ENCODE measurements at places on chromosomes 16 and 17.
A peak's percentile ranks its signal among the peaks of the same experiment; 100 is the strongest.

DNA sequence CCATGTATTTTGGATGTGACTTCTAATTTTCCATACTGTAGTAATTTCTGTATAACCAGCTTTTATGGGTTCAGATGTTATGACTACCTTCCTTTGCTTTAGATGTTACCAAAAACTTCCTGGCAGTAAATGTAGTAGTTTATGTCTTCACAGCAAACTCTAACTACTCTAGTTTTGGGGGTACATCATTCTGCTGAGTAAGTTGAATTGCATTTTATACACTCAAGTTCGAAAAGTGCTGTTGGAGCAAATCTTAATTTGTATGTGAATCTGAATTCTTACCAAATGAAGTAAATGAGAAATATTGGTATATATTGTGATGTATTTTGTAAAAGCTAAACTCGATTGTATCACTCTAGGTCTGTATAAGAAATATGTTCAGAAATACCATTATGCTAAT lies 728.3 kb upstream of the CDH8 start:
- no peak for DNase-seq

- no peak for DNase-seq
Observed at GRCh38 chr16:12347365-12347764, 370.8 kb downstream of the SNX29 start.

- DNase-seq = no peak
Observed at GRCh38 chr17:32114536-32114935, 27.8 kb upstream of the RHOT1 start.

DNA sequence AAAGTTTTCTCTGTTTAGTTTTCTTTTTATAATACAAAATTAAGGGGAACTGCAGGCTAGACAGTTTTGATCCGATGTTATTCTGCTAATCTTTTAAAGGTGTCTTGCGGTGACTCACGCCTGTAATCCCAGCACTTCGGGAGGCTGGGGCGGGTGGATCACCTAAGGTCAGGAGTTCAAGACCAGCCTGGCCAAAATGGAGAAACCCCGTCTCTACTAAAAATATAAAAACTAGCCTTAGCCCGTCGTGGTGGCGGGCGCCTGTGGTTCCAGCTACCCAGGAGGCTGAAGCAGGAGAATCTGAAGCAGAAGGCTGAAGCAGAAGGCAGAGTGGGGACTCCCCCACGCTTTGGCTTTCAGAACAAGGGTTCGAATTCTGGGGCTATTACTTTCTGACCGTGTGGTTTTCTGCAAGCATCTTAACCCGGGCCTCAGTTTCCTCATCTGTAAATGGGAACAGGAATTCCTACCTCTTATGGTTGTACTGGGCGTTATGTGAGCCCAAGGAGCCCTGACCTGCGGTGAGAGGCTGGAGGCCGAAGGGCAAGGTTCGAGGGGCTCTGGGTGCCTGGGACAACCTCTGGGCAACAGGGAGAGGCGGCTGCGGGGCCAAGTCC lies 1.2 kb upstream of the KATNB1 start:
- no peak for DNase-seq

DNA sequence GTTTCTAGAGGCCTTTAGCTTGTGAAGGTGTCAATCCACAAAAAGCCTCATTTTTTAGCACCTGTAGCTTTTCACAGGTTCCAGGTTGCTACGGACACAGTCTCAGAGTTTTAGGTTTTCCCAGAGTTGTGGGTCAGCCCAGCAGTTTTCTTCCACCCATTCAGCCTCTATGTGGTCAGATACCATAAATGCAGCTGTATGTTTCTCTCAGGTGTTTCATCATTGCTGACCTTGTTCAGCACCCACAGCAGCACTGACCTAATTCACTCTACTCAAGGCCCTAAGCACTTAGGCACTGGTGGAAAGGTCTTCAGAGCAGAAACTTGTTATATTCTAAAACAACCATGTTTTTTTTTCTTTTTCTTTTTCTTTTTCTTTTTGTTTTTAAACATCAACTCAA lies 15.0 kb upstream of the SPACA3 start:
- no peak for DNase-seq

DNA sequence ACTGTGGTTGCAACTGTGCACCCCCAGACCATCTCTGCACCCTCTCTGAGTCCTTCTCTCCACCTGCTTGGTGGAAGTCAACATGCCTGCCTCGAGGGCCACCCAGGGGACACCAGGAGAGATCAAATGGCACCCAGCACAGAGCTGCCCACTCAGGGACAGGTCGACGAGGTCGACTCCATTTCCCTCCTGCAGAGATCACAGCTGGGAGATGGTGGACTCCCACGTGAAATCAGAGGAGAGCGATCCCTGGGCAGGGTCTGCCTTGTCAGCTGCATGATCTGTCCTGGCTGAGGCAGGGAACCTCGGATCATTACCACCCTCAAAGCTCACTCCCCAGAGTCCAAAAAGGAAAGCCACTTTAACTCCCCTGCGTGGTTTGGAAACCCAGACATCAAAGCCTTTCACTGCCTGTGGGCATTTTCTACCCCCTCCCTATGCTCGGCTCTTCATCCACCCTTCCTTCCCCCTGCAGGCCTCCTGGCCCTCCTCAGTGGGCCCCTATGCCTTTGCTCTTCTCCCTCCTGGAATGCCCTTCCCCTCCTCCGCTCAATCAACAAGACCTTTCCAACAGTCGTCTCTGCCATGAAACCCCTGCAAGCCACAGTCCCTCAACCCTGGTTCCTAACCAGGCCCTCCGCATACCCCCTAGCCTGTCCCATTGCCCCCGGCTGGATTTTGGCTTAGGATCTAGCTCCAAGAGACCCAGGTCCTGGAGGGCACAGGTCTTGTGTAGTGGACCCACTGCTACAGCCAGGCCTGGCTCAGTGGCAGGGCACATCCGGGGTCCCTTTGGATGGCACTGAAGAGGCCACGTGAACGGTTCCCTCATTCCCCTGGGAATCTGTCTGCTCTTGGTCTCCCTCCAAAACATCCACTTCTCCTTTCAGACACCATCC lies 103.8 kb upstream of the RPL38 start:
- DNase-seq = no peak

GRCh38 chr17:63275318-63275970 lies 170.7 kb downstream of the CYB561 start:
- DNase-seq = no peak

- peak; percentile 52 for DNase-seq
Observed at GRCh38 chr17:45050481-45051059, 862 bp downstream of the DCAKD start.

- DNase-seq = peak; percentile 94
Observed at GRCh38 chr17:45431531-45432404, 902 bp downstream of the ARHGAP27 start.

- no peak for DNase-seq
Observed at GRCh38 chr16:80265624-80266306, 275.0 kb upstream of the DYNLRB2 start.

GRCh38 chr16:88377961-88378360 lies 4.8 kb upstream of the ZNF469 start:
- DNase-seq = no peak

DNA sequence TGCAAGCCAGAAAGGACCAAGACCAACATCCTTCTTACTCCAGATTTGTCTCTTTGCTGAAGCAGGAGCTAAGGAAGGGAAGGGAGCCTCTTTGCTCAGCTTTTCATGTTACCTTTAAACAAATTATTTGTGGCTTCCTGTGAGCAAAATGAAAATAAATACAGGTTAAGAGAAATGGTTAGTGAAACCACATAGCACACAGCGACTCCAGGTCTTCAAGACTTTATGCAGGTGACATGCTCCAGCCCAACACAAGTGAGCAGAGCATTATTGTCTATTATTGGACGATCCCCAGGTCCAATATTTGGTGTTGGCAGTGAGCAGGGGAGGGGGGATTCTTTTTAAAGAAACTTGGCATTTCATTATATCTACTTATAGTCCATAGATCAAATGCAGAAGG lies 53.3 kb downstream of the SALL1 start:
- no peak for DNase-seq

GRCh38 chr17:53627511-53627910 lies 195.2 kb upstream of the KIF2B start:
- DNase-seq = no peak

DNA sequence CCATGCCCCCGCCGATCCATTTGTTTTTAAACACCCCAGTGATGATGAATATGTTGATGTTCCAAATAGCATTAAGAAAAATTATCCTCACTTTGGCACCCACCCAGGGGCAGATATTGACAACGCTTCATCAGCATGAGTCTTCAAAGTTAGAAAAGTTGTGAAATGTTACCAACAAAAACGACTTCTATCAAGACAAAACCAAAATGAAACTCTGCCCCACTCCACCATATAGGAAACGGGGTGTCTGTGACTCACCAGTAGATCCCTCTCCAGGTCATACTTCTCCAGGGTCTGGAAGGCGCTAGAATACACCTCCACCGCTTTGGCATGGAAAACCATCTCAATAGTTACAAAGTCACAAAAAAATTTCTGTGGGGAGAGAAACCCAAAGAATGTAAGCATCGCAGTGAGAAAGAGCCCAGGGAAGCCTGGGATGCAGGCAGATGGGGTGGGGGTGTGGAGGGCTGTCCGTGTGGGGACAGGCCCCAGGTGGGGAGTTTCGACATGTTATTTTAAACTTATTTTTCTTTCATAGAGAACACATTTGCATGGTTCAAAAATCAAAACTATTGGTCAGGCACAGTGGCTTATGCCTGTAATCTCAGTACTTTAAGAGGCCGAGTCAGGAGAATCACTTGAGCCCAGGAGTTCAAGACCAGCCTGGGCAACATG lies 10.2 kb downstream of the CIBAR2 start:
- no peak for DNase-seq

GRCh38 chr17:42751628-42752027 lies 6.8 kb upstream of the EZH1 start:
- no peak for DNase-seq

GRCh38 chr17:69525920-69526841 lies 111.7 kb downstream of the MAP2K6 start:
- DNase-seq = peak; percentile 45

- DNase-seq = no peak
Observed at GRCh38 chr17:19364699-19365498, 2.4 kb upstream of the B9D1 start.

DNA sequence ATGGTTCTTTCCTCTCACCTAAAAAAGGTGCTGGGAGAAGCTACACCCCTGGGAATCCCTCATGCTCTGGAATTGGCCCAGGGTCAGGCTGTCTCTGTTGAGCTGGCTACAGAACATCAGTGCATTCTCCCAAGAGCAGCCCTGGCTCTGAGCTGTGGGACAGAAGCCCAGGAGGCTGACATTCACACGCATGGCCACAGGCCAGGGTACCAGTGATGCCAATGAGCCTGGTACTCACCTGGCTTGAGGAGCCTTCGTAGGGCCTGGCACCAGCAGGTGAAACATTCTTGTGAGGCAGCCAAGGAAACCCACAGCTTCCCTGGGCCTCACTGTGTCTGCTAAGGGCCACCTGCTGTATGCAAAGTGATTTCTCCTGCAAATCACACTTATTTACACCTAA lies 121.7 kb upstream of the CCL2 start:
- DNase-seq = no peak

- no peak for DNase-seq
Observed at GRCh38 chr16:30888856-30889499, 4.9 kb downstream of the BCL7C start.

GRCh38 chr17:42325026-42325425 lies 36.7 kb downstream of the STAT5A start:
- DNase-seq = no peak

- no peak for DNase-seq
Observed at GRCh38 chr17:10328971-10329923, 43.6 kb downstream of the MYH13 start.

DNA sequence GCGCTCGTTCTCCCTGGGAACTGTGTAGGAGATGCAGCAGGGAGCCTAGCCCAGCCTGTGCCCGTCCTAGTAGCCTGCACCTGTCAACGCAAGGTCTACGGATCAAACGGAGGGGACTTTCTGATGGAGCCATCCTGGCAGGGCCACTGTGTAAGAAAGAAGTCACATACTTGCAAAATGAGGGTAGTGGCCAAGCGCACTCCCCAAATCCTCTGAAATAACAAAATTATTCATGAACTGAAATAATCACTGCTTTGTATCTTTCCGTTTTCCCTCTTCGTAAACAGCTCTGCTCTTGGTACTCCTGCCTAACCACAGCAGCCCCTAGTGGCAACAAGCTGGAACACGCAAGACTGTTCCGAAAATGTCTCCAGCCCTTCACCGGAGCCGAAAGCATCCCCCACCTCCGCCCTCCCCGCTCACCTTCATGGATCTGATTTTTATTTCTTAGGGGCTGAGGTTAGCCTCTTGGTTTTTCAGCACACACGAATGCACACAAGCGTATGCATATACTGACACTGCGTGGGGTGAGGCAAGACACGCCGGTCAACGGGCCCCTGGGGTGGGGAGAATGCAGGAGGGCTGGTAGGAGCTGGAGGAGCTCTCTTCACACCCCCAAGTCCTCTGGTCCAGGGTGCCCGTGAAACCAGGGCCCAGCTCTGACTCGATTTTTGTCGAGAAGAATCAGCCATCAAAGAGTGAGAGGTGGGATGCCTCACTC lies 100.8 kb downstream of the ABCC12 start:
- DNase-seq = peak; percentile 70

- no peak for DNase-seq
Observed at GRCh38 chr16:24800586-24800985, 45.2 kb upstream of the SLC5A11 start.

DNA sequence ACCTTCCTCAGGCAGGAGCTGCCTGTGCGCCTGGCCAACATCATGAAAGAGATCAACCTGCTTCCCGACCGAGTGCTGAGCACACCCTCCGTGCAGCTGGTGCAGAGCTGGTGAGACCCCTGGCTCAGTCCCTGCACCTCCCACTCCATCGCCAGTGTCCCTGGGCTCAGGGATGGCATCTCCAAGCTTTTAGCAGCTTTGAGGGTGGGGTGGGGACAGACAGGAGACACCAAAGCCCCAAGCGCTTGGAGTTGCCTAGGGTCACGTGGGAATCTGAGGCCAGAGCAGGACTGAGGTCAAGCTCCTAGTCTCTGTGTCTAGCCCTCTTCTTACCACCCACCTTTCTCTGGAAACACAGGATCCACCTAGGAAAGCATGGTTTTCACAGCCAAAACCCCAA lies 2.3 kb downstream of the PDK2 start:
- no peak for DNase-seq

DNA sequence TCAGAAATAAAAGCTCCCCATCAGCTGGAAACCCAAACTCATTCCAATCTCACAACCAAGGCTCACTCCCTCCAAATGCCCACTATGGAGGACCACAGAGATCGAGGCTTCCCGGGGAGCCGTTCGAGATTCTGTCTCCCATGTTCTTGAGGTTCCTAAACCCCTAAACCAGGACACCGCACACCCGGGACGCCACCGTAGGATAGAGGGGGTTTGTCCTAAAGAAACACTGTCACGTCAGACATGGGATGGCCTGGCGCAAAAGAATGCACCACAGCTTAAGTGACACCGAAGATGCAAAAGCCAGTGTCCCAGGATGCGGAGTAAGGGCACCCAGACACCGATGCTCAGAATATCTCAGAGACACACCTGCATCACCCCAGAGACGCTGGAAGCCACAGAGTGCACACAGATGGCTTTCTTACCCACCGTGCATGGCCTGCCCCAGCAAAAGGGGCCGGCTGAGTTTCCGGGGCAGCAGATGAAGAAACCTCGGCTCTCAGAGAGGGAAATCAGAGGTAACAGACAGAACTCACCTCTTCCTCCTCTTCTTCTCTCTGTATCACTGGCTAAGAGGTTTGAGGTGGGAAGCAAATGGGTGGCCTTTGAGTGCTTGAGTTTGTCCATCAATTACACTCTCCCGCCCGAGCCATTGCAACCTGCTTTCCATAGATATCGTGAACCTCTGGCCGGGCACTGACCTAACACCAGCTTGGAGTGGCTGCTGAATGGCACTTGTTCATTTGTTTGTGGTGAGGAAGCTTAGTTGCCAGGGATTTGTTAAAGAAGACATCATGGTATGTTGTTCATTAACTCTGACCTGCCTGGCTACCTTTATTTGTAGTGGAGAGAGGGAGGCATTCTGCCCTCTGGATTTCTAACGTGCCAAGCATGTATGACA lies 65.1 kb upstream of the TNRC6C start:
- DNase-seq = no peak

- DNase-seq = peak; percentile 38
Observed at GRCh38 chr17:32755045-32755805, 121.7 kb downstream of the MYO1D start.
